ENCODE measurements at places on chromosomes 2 and 18. TPM values are rescaled to one million over a fixed set of nuclear protein-coding genes. Genes with fewer than 3 reads are reported as not detected.

The HOXD1 gene
- not detected for total RNA-seq

The OSBPL1A gene
- 2.3 TPM for total RNA-seq

The DNMT3A gene
- 89.6 TPM for total RNA-seq

The SLC35F6 gene
- total RNA-seq, result 8.6 TPM

The CXCR2 gene
- total RNA-seq, result 0.33 TPM

The CCDC138 gene
- 16.0 TPM for total RNA-seq

The MAPRE2 gene
- total RNA-seq, result 66.6 TPM

The NAT8 gene
- not detected for total RNA-seq

The FSHR gene
- total RNA-seq, result not detected

The TEX44 gene
- total RNA-seq, result not detected

The DSC3 gene
- not detected for total RNA-seq

The FAM228A gene
- 0.14 TPM for total RNA-seq

The ACVR1C gene
- total RNA-seq, result 2.3 TPM

The FBLN7 gene
- total RNA-seq, result 48.5 TPM

The APCDD1 gene
- total RNA-seq, result not detected

The EPB41L3 gene
- total RNA-seq, result 15.0 TPM

The KLHL30 gene
- total RNA-seq, result not detected

The EN1 gene
- total RNA-seq, result not detected

The KYNU gene
- not detected for total RNA-seq

The PPIG gene
- total RNA-seq, result 76.8 TPM

The ARHGAP15 gene
- 91.4 TPM for total RNA-seq

The STAM2 gene
- 13.3 TPM for total RNA-seq

The ALPG gene
- not detected for total RNA-seq

The ALLC gene
- not detected for total RNA-seq

The GPAT2 gene
- total RNA-seq, result 4.7 TPM

The NPHP1 gene
- total RNA-seq, result 1.8 TPM

The LBX2 gene
- 0.39 TPM for total RNA-seq

The SPAG16 gene
- 10.4 TPM for total RNA-seq

The RBM45 gene
- 12.3 TPM for total RNA-seq

The AP1S3 gene
- total RNA-seq, result 1.8 TPM

The LRP1B gene
- not detected for total RNA-seq

The LRP2 gene
- total RNA-seq, result 0.02 TPM

The SERPINB11 gene
- not detected for total RNA-seq

The CIB4 gene
- total RNA-seq, result not detected

The COPS7B gene
- 58.3 TPM for total RNA-seq

The PRSS56 gene
- not detected for total RNA-seq

The C2orf72 gene
- 0.18 TPM for total RNA-seq

The OTOS gene
- total RNA-seq, result not detected

The SFT2D3 gene
- total RNA-seq, result 3.5 TPM

The CHRNA1 gene
- not detected for total RNA-seq

The GFPT1 gene
- 25.1 TPM for total RNA-seq

The GKN1 gene
- not detected for total RNA-seq

The RAD51AP2 gene
- total RNA-seq, result not detected

The ONECUT2 gene
- not detected for total RNA-seq

The ABCA12 gene
- not detected for total RNA-seq

The PTCD3 gene
- total RNA-seq, result 193 TPM

The ANTXR1 gene
- not detected for total RNA-seq

The UGT1A3 gene
- total RNA-seq, result not detected

The GALNT3 gene
- 5.3 TPM for total RNA-seq

The PREPL gene
- 25.0 TPM for total RNA-seq

The SLC5A7 gene
- total RNA-seq, result not detected

The ABCG8 gene
- not detected for total RNA-seq

The LONRF2 gene
- total RNA-seq, result 0.04 TPM

Measured in activated naive CD4-positive, alpha-beta T cell treated with anti-CD3 and anti-CD28 coated beads, Interleukin-2, amount 50 U/mL, for 72 hours (primary cell).